ENCODE measurements at places on chromosomes 2 and 18.

GRCh38 chr2:176251928-176252327 is 17.3 kb upstream of the MTX2 start:
- no peak for DNase-seq

- peak; percentile 94 for DNase-seq
Observed at GRCh38 chr18:63832470-63832869, 55.0 kb upstream of the SERPINB2 start.

DNA sequence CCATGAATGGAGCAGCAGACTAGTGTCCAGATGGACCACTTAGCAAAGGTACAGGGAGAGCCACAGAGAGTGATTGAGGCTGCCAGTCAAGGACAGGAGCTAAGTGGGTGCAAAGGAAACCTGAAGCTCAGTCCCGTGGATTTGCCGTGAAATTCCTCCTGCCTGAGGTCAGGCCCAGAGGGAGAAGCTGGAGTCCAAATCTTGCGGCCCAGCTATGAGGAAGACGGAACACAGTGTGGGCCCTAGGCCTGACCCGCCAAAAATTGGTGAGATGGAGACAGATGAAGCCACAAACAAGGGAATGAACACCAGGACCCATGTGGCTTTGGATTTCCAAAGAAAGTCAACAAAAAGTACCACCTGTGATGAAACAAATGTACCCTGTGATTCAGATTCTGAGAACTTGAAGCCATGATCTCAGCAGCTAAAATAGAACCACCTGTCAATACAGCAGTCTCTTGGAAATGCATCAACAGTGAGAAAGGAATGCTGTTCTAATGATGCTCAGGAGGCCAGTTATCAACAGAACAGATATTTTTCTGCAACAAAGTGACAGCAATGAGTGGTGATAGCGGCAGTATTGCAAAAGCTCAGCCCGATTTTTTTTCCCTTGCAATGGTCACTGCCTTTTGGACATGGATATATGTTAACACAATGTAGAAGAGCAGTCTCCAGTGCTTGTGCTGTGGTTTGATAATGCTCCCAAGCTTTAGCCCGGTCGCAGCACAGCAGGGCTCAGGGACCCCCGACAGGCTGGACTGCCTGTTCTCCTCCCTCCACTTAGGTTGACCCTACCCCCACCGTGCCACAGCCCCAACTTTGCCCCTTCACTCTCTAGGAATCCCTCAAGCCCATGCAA is 10.7 kb downstream of the COL6A3 start:
- peak; percentile 83 for DNase-seq

- DNase-seq: no peak
Observed at GRCh38 chr2:209441541-209441940, 17.7 kb downstream of the MAP2 start.

DNA sequence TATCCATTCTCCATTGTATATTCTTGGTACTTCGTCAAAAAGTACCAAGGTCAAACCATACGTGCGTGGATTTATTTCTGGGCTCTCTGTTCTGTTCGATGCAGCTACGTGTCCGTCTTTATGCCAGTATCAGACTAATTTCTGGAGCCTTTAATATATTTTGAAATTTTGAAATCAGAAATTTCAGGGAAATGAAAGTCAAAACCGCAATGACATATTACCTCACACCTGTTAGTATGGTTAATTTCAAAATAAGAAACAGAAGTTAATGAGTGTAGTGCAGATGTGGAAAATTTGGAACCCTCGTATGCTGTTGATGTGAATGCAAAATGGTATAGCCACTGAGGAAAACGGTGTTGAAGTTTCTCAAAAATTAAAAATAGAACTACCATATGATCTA is 156.1 kb upstream of the TRIB2 start:
- no peak for DNase-seq

DNA sequence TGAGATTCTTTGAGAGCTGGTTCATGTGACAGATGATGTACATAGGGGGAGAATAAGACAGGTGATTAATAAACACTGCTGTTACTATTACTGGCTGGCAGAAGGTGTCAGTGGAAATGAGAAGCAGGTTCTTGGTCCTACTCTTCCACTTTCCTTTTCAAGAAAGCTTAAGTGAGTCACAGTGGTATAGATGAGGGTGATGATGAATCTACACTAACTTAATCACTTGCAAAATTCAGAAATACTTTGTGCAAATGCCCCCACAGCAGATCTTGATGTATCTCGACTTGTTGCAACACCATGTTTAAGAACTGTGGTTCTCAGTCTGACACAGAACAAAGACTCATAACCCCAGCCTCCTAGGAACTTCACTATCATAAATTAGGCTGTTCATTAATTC is 35.9 kb upstream of the MGAT5 start:
- DNase-seq: no peak

DNA sequence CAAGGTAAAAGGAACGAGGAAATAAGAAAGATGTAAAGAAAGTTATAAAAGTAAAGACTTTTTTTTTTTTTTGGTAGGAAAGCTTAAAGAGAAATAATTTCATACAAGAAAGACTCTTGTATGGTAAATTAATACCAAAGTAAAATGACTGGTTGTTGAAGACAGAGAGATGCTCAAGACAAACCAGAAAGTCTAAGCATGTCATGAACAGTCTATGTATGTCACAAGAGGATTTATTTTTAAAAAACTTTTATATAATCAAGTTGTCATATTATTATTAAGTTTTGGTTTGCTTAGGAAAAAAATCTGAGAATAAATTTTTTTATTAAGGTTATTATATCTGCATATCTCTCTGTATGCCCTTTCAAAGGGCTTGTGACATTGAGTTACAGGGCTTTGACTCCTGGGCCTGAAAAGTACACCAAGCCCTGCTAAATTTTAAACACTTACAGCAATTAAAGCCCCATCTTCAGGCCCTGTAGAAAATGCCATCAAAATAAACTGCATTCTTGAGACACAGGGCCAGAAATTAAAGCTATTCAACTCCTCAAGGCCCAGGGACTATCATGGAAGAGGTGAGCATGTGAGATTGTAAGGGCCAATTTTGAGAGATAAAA is 10.9 kb upstream of the SGPP2 start:
- DNase-seq: no peak

- no peak for DNase-seq
Observed at GRCh38 chr2:163198007-163198406, 359.4 kb upstream of the KCNH7 start.

DNA sequence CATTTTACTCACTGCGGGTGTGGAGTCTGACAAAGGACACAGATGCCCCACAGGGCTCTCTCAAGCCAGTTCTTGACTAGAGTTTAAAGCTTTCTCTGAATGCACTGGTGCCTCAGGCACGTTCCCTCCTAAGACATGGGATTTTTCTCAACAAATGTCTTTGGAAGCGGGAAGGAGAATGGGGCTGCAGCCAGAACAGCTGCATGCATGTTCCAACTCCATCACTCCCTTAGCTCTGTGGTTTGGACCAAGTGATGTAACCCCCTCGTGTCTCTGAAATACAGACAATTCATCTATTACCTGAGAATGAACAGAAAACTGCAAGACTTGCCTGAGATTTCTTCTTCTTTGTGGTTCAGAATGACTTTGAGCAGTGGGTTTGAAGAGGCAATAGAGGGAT is 141.7 kb upstream of the SERPINE2 start:
- peak; percentile 45 for DNase-seq

- DNase-seq: no peak
Observed at GRCh38 chr2:210363876-210364275, 48.9 kb upstream of the MYL1 start.

DNA sequence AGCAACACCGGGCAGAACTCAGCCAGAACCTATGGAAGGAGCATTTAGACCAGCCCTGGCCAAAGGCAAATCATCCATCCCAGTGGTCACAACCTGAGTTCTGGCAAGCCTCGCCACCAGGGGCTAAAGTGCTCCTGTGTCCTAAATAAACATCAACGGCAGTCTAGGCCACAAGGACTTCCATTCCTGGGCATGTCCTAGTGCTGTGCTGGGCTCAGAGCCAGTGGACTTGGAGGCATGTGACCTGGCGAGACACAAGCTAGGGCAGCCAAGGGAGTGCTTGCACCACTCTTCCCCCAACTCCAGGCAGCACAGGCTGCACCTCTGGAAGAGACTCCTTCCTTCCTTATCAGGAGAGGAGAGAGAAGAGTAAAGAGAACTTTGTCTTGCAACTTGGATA is 69.0 kb downstream of the ST6GAL2 start:
- no peak for DNase-seq

DNA sequence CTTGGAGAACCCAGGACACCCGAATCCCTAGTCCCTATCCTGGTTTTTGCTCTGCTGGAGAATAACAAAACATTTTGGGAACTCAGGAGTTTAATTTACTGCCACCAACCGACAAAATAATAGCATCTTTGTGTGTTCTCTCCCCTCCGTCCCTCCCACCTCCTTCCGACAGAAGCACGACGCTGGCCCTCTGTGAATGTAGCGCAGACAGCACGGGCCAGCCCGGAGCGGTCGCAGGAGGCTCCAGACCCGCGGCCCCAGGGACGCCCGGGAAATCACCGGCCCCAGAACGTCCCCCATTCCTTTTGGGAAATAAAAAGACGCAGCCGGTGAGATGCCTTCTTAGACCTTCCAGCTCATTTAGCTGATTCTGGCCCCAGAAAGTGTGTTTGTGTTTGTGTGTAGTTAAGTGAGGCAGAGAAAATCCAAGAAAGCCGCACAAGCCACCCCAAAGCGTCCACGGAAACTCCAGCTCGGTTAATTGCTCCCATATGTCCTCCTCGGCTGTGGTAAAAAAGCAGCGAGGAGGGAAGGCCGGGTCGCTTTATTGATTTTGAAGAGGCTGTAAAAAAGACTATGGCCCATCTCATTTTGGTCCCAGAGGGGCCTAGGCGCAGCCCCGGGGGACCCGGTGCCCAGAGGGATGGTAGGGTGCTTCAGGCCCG is 577 bp upstream of the TANC1 start:
- DNase-seq: peak; percentile 82

DNA sequence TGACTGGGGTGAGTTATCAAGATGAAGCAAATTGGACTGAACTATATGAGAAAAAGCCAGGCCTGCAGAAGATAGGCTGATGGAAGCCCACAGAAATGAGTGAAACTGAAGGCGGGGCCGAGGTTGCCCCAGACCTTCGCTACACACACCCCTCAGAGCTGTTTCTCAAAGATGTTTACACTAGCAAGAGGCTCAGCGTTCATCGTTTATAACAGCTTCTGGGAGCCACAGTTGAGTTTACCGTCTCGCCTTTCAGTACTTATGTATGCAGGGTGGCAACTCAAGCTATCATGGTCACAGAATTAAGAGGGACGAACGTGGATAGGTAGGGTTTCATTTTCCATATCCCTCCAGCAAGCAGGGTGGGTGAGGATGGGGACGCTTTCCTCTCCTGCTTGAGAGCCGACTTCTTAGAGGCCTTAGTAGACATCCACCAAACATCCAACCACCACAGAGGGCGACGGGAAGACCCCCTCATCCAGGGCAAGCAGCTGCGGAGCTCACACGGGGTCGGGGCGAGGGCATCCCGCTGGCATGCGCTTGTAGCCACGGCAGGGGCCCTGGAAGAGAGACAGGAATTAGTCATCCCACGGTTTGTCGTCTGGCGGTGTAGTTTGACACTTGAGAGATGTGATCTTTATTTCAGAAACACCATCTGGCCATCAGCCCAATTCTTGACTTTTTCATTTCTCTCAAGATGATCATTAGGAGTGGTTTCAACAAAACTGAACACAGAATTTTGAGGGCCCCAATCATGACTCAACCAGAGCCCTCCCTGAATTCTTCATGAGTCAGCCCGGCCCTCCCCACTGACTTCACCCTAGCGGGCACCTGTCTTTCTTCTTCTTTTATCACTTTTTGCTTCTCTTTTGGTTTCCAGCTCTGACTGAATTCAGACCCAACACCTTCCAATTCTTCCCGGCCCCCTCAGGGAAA is 109.1 kb upstream of the CTDP1 start:
- peak; percentile 91 for DNase-seq

DNA sequence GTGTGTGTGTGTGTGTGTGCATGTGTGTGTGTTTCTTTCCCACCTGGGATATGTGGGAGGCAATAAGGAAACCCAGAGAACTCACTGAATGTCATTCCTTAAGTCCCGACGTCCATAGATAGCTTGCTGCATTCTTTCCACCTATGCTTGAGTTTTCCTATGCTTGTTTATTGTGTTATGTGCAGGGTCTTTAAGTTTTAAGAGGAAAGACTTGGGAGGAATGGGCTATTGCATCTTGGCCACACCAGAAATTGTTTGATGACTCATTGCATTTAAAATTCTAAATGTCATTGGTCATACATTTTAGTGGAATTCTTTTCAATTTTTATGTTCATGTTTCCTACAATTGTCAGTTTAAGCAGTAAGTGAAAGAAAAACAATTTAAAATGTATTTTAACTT is 33.7 kb downstream of the STARD6 start:
- DNase-seq: peak; percentile 7

DNA sequence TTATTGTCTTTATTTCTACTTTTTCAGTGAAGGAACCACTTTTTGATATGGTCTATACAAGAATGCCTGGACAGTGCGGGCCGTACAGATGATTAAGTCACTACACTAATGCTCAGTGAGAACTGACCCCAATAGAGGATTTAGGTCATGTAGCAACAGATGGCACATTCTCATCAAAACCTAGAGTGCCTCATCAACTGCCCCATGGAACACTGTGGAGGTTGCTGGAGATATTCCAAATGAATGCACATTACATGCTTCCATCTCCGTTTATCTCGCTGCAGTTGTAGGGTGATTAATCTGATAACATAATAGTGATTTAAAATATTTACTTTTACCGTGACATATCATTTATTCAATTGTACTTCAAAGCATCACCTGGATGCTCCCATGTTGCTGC is 41.8 kb upstream of the COPS8 start:
- DNase-seq: no peak

DNA sequence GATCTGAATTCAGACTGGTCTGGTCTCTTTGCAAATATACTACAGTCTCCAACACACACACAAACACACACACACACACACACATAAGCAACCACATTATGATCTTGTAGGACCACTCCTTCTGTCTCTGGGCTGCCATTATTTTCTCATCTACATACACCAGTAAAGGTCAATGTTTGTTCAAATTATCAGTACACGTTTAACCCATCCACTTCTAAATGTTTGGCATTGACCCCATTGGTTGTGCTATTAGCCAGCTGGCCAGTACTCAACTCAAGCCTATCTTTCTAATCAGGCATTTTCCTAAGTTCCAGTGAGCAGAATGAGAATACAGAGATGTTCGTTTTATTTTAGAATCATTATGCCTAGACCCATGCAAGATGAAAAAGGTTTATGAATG is 186.4 kb downstream of the CNTNAP5 start:
- no peak for DNase-seq

DNA sequence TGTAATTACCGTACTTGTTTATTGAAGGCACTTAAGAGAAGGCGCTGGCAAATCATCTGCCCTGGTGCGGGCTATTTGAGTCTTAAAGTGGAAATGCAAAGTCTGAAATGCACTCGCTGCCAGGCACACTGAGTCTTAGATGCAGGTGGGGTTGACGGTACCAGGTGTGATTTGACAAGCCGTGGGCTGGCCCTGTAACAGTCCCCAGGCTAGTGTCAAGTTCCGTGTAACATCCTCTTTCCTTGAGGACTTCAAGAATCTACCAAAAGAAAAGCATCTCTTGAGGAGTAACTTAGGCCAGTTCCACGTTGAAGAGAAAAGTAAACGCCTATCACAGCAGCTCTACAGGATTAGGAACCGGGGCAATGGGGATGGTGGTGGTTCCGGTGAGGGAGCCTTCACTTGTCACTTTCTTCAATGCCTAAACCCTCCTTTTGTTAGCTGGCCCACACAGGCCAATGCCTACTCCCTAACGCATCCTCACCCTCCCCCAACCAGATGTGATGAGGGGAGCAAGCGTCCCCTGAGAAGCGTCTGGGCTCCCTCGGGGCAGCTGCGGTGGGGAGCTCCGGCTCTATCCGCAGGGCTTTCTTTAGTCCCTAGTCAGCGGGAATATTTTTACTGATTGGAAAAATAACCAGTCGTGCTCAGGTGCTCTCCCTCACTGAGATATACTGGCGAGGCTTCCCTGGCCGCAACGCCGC is 1.5 kb upstream of the UGP2 start:
- DNase-seq: no peak

All from fibroblast of upper back skin (primary cell).